ENCODE measurements at places on chromosomes 2 and 18.
A peak's percentile ranks its signal among the peaks of the same experiment; 100 is the strongest.

- DNase-seq, result peak; percentile 80
These were observed 124.0 kb downstream of the NRP2 start for GRCh38 chr2:205806143-205806905.

GRCh38 chr2:6203291-6203959 is 511.2 kb downstream of the SOX11 start:
- DNase-seq, result no peak

GRCh38 chr2:208373460-208374089 is 33.0 kb upstream of the PTH2R start:
- peak; percentile 62 for DNase-seq

- DNase-seq, result no peak
These were observed 323.5 kb downstream of the AFF3 start for GRCh38 chr2:99818842-99819241.

DNA sequence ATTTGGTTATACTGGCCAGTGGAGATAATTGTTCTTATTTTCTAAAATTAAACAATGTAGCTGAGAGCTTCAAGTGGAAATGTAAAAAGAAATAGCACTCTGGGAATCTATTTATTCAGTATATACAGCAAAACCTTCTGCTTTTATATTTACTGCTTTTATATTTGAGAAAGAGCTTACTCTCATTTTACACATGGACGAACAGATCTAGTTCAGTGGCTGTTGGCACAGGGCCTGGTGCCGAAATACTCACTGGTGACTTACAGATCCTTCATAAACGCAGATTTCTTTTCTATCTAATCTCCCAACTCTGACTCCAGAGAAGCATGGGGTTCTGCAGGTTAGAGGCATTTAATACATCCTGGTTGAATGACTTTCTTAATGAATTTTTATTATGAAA is 266.2 kb downstream of the ASXL3 start:
- DNase-seq, result peak; percentile 28

GRCh38 chr2:74911061-74911460 is 47.4 kb upstream of the POLE4 start:
- no peak for DNase-seq

GRCh38 chr2:45316576-45317338 is 294.3 kb downstream of the SRBD1 start:
- DNase-seq, result no peak

DNA sequence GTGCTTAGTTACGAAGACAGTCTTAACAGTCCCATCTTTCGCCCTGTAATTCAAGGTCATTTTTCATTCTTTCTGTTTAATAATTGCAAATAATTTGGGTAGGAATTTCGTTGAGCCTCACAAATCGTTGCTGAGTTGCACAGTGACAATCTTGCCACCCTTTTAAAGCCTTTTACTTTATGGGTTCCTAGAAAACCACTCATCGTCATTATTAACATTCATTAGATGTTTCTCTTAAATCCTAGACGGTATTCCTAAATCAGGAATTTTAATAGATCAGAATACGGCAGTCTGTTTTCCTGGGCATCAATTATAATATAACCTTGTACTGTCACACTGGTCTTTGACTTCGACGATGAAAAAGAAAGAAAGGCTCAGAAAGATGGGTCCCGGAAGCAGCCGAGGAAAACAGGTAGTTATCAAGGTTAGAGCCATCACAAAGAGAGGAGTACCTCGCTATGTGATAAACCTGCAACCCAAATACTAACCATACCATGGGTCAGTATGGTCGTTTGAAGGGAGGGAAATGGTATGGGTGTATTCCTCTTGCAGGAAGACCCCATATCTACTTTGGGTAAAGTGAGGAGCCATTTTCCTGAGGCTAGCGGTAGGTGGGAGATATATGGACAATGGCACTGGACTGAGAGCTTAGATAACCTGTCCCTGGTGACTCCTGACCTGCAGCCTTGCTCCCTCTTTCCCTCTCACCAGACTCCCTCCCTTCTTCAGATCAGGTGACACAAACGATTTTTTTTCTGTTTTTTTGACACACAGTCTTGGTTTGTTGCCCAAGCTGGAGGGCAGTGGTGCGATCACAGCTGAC is 981 bp upstream of the SF3B1 start:
- DNase-seq, result peak; percentile 9

DNA sequence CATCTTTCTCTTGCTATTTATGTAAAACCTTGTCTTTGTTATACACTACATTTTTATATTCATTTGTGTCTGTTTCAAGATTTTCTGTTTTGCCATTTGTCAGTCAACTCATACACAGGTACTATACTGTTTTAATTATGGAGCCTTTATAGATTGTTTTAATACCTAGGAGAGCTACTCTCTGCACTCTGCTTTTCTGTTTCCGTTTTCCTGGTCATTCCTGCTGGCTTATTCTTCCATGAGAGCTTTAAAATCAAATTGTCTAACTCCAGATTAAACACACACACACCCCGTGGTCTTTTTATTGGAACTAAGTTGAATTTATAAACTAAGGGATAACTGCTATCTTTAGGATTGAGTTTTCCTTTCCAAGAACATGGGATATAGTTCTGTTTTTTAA is 161.2 kb downstream of the RTN4 start:
- no peak for DNase-seq

GRCh38 chr2:215503381-215503780 is 67.5 kb upstream of the FN1 start:
- DNase-seq, result no peak

- DNase-seq, result no peak
These were observed 203.4 kb upstream of the ID2 start for GRCh38 chr2:8478471-8478793.

DNA sequence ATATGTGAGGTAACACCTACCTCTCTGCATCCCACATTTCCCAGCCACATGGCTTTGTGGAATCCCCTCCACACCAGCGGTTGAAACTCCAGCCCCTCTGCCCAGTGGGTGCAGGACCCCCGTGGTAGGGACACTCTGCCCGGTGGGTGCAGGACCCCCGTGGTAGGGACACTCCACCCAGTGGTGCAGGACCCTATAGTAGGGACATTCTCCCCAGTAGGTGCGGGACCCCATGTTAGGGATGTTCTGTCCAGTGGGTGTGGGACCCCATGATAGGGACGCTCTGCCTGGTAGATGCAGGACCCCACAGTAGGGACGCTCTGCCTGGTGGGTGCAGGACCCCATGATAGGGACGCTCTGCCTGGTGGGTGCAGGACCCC is 11.5 kb downstream of the COPS9 start:
- no peak for DNase-seq

DNA sequence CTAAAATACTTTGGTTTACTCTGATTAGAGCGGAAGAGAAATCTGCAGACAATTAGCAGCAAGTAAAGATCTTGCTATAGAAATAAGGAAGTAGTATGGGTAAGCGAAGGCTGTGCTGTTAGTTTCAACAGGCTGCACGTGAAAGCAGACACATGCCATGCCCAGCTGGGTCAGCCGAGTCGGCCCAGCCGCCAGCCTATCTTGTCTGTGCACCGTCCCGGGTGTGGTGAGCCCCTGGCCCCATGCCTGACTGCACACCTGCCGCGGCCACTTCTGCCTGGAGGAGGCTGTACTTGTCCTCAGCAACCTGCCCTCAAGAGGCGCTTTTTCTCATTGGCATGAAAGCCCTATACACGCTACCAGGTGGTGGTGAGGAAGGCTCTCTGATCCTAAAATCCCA is 185.5 kb downstream of the SEPTIN10 start:
- no peak for DNase-seq

DNA sequence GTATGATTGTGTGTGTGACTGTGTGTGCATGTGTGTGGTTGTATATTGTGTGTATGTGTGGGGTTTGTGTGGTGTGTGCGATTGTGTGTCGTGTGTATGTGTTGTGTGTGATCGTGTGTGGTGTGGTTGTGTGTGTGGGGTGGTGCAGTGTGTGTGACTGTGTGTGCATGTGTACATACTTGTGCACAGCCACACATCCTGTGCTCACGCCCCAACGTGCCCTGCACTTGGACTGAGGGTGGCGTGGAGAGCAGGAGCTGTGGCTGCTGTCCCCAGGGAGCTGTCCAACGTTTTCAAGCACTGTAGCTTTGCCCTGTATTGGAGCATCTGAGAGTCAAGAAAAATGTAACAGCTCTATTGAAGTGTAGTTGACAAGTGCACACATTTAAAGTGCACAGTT is 243.2 kb upstream of the HDAC4 start:
- DNase-seq, result no peak

GRCh38 chr18:73807551-73808192 is 340.0 kb downstream of the FBXO15 start:
- DNase-seq, result no peak

- DNase-seq, result no peak
These were observed 132.0 kb downstream of the TMEM182 start for GRCh38 chr2:102893870-102894269.

DNA sequence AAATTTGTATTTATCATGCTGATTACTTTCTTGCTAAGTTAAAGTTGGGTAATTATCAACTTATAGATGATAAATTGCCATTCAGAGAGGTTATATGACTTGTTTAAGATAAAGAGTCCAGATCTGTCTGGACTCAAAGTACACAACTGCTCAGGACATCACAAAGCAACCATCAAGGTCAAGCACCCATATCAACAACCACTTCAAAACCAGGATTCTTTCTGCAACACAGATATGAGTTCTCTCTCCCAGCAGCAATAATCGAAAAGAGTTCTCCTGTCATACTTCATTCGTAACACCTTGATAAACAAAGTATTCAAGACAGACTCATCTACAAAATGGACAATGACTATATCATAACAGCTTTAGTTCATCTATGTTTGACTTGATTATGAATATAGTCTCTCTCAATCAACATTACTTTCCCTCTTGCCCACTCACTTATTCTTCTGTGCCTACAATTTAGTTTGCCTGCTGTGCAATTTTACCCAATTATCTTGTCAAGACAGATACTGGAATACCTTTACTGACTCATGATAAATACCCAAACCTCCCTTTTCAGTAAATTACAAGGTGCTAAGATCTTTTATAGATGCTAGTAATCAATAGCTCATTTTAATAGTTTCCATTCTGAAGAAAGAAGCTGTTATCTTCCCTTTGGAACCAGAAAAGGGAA is 281.8 kb downstream of the NBAS start:
- DNase-seq, result no peak

DNA sequence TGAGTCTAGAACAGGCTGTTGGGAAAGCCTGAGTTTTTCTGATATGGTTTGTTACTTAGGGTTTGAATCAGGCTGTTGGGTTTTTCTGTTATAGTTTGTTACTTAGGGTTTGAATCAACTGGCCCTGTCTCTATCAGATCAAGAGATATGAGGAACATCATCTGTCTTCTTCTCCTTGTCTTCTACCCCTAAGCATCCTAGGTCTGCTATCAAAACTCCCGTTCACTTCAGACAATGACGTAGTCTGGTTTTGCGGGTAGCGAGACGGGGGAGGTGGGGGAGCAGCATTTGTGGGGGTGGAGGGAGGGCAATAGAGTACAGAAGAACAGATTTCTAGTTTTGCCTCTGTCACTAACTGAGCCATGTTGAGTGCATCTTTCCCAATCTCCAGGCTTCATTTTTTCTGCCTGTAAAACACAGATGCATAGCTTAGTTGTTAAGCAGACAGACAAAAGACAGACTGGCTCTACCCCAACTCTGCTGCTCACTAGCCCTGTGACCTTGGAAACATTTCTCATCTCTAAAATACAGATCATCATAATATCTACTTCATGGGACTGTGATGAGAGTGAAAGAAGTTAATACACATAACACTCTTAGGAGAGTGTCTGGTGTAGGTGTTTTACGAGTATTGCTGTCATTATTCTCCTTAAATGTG is 9.1 kb downstream of the TNP1 start:
- DNase-seq, result no peak

- no peak for DNase-seq
These were observed 184.6 kb upstream of the SRD5A2 start for GRCh38 chr2:31765078-31765945.

- no peak for DNase-seq
These were observed 525.6 kb downstream of the MBD2 start for GRCh38 chr18:53698907-53699306.

GRCh38 chr2:199405241-199405640 is 52.5 kb downstream of the SATB2 start:
- no peak for DNase-seq

Measured in body of pancreas (tissue), 4 donors.